ENCODE measurements at places on chromosomes 7 and 10.
A peak's percentile ranks its signal among the peaks of the same experiment; 100 is the strongest.

GRCh38 chr10:91571671-91572070 is 61.2 kb downstream of the PPP1R3C start:
- peak; percentile 25 for DNase-seq

GRCh38 chr10:119401671-119402395 is 140.7 kb downstream of the RGS10 start:
- DNase-seq = peak; percentile 94

- peak; percentile 59 for DNase-seq
These were observed 4.9 kb downstream of the ZNF277 start for GRCh38 chr7:112211348-112211907.

- DNase-seq = no peak
These were observed 1183.7 kb upstream of the CELF2 start for GRCh38 chr10:9833942-9834341.

GRCh38 chr7:79064187-79064823 is 389.2 kb downstream of the MAGI2 start:
- no peak for DNase-seq

GRCh38 chr10:48773580-48773979 is 88.9 kb downstream of the WDFY4 start:
- DNase-seq = no peak

DNA sequence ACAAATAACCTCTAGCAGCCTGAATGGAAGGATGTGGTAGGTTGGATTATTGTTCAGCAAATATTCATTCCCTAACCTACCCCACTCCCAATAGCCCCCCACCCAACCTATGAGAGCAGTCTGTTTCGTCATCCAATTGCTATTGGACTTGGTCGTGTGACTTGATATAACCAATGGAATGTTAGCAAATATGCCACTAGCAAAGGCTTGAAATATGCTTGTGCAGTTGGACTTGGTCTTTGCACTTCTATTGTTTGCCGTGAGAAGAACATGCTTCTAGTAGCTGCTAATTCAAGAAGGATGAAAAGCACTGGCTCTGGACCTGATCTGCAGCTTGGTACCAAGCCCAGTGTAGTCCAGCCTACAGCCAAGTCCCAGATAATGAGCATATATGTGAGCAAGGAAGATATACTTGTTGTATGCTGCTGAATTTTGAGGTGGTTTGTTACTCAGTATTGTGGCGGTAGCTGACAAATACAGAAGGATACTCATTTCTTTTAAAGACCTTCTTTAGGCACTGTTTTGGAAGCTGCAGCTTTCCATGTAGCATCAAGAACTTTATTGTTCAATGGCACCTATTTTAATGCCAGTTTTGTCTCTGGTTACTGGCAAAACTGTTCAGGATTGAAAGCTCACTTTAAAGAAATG is 180.4 kb downstream of the EXOC4 start:
- no peak for DNase-seq

GRCh38 chr7:11573128-11573750 is 258.8 kb downstream of the THSD7A start:
- DNase-seq = no peak

DNA sequence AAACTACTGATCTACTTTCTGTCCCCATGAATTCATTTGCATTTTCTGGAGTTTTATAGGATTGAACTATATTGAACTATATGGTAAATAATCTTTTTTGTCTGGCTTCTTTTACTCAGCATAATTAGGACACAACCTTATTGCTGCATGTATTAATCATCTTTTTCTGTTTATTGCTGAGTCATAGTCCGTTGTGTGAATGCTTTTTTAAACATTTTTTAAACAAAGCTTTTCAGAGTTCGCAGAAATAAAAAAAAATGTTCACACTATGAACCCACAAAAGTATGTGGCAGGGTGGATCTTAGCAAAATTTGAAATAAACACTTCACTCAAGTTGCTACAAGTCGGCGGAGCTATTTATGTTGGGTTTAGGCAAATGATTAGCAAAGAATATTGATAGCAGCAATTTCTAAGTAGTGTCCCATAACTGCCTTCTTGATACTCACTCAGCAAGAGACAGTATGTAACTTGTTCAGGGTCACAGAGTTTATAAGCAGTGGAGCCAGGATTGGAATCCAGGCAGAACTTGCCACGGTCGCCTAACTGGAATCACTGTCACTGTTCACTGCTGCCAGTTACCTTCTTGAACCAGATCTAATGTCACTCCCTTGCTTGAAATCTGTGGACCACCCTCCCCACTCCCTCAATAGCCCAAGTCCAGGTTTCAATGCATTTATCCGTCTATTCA is 5.6 kb downstream of the CH25H start:
- no peak for DNase-seq

All from adipocyte (in vitro differentiated cells).